ENCODE measurements at places on chromosomes 5 and 9.

DNA sequence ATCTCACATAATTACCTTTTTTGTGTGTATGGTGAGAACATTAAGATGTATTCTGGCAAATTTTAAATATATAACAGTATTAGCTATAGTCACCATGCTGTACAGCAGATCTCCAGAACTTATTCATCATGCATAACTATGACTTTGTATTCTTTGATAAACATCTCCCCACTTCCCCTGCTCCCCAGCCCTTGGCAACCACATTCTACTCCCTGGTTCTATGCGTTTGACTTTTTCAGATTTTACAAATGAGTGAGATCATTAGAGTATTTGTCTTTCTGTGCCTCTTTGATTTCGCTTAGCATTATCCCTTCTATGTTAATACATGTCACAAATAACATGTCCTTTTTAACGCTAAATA is 49.4 kb downstream of the SMC2 start:
- DNase-seq: no peak

DNA sequence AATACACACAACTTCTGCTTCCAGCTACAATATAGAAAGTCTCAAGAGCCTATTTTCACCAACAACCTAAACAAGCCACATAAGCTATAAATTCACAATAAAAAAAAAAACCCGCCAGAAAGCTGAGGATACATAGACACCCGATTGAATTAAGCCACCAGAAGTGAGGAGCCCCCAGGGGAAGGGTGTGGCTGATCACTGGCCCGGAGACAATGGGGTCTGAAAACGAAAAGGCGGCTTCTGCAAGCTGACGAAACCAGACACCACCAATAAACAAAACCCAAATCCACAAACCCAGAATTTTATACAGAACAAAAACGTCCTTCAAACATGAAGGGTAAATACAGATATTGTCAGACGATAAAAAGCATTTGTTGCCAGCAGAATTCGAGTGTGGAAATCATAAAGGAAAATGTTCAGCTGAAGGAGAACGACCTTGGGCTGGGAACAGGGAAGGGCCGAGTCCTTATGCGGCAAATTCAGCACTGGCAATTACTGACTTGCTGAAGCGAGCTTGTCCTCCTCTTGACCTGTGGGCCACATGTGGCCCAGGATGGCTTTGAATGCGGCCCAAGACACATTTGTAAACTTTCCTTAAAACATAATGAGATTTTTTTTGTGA is 39.6 kb upstream of the CEP72 start:
- no peak for DNase-seq

DNA sequence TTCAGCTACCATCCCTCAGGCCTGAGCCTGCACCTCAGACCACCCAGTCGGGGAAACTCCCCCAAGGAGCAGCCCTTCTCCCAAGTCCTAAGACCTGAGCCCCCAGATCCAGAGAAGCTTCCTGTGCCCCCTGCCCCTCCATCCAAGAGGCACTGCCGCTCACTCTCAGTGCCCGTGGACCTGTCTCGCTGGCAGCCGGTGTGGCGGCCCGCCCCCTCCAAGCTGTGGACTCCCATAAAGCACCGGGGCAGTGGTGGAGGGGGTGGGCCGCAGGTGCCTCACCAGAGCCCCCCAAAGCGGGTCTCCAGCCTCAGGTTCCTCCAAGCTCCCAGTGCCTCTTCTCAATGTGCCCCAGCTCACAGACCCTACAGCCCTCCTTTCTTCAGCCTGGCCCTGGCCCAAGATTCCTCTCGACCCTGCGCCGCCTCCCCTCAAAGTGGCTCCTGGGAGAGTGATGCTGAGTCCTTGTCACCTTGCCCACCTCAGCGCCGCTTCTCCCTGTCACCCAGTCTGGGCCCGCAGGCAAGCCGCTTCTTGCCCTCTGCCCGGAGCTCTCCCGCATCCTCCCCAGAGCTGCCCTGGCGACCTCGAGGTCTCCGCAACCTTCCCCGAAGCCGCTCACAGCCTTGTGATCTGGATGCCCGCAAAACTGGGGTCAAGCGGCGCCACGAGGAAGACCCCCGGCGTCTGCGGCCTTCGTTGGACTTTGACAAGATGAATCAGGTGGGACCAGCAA is 7.0 kb downstream of the FAM53C start:
- no peak for DNase-seq

DNA sequence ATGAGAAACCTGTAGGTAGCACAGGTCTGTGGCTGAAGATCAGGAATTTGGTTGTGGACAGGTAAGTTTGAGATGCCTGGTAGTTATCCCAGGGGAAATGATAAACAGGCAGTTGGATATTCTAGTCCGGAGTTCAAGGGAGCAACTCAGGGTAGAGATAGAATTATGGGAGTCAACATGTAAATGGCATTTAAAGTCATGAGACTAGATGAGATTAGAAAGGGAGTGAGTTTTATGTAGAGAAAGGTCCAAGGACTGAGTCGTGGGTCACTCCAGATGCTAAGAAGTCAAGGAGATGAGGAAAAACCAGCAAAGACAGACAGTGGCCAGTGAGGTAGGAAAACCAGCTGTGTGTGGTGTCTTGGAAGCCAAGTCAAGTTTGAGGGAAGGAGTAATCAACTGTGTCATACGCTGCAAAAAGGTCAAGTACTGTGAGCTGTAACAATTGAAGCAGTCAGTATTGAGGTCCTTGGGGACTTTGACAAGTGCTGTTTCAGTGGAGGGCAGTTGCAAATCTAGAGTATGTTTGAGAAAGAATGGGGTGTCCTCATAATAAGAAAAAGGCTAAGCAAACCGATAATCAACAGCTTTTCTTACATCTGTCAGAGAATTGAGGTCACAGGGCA is 18.2 kb downstream of the GNPDA1 start:
- DNase-seq: no peak

- no peak for DNase-seq
Measured at GRCh38 chr5:147648597-147648996, 133.9 kb downstream of the JAKMIP2 start.

GRCh38 chr5:138793575-138793974 is 40.4 kb downstream of the CTNNA1 start:
- no peak for DNase-seq
